ENCODE measurements at places on chromosomes 7 and 10. TPM values are rescaled to one million over a fixed set of nuclear protein-coding genes. Genes with fewer than 3 reads are reported as not detected.

DNA sequence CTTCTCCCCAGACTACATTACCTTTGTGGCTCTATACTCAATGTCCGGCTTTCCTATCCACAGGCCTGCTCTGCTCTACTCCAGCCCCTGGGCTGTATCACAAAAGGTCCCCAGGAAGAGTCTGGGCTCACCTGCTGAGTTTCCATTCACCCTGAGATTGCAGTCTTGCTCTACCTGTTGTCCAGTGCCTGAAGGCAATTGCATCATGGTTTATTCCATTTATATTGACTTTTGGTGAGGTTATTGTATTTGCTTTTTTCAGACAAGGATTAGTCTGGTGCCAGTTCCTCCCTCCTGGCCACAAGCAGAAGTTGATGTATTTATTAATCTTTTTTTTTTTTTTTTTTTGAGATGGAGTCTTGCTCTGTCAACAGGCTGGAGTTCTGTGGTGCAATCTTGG, 273.1 kb downstream of the XPNPEP1 start:
- no peak for DNase-seq

DNA sequence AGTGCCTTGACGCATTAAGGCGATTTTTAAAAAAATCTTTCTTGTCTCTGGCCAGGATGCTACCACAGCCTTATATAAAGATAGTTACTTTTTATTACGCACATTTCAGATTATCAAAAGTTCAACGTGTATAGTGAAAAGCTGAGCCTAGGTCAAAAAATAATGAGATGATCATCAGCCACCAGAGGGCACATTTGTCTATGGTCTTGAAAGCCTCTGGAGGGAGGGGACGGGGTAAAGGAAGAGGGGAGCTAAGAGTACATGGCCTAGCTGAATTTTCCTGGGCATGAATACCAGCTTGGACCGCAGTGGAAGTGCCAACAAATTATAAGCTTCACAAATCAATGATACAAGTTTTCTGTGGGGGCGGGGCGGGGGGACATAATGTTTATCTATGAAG, 285.9 kb upstream of the SMIM30 start:
- peak; percentile 6 for DNase-seq

DNA sequence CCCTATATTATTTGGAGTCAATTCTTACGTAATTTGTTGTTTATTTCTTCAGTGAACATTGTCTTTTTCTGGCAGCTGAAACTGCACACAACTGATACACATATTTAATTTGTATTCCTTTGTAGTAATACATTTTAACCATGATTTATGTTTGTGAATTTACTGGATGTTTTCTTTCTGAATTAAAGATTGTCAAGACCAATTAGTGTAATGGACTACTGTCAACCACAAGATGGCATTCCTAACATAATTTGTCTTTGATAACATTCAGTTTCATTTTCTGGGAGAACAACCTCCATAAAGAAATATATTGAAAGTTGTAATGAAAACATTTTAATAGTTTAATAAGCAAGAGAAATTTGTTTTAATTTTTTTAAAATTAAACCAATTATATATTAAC, 10.1 kb downstream of the THNSL1 start:
- DNase-seq: no peak

Gene MEIG1
- not detected for polyA plus RNA-seq

Gene H2BK1
- not detected for polyA plus RNA-seq

Gene RBP3
- not detected for polyA plus RNA-seq

All from HepG2 (cell line).